Activated naive CD4-positive, alpha-beta T cell treated with Interleukin-2 at 50 U/mL for 16 hours (primary cell): ENCODE measurements at places on chromosomes 2 and 18.

GRCh38 chr2:9269695-9270360, 63.2 kb downstream of the ASAP2 start:
- DNase-seq: no peak

GRCh38 chr2:43154685-43155084, 71.7 kb downstream of the ZFP36L2 start:
- DNase-seq: no peak

DNA sequence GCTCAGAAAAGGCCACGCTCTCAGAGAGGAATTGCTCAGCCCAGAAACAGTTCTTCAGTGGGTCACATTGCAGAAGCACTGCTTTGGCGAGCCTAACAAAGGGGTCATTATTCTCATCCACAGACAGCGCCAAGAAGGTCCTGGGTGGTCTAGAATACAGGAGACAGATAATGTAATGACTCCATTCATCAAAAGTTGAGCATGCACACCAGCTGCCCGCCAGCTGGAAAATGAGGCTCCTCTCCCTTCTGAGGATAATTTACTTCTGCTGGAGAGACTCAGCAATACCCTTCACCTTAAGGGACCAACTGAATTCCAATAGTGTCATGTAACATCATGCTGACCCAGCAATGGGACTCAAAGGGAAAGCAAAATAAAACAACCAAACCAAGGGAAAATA, 79.9 kb downstream of the TRIB2 start:
- DNase-seq: no peak

GRCh38 chr2:96109931-96110511, 6.3 kb downstream of the ADRA2B start:
- DNase-seq: no peak

GRCh38 chr2:211516537-211516936, 960.1 kb downstream of the CPS1 start:
- no peak for DNase-seq

GRCh38 chr2:157840568-157841156, 35.5 kb downstream of the ACVR1 start:
- DNase-seq: no peak

DNA sequence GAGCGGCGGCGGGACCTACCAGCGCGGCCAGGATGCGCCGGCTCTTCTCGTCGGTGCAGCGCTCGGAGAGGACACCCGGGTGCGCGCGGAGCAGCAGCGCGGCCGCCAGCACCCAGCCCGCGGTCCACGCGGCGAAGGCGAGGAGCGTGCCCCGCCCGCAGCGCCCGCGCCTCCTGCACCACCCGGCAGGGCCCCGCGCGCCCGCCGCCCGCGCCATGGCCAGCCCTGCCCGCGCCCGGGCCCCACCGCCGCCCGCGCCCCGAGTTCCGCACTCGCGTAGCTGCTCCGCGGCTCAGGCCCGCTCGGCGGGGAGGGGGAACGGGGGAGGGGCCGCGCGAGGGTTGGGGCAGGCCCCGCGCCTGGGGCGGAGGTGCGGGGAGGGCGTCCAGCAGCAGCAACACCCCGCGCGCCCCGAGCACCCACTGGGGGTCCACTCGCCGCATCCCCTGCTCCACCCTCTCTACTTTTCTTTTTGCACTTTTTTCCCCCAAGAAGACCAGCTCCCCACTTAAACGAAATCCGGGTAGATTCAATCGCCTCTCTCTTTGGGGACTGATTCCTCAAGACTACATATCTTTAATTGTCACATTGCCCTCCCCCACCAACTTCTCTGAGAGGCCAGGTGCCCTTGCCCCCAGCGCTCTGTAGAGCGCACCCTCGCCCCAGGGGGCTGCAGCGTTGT, at the start of gene DIPK1C:
Gene DIPK1C, minus strand, starts transcription at position 266 of the 682 bp plus-strand sequence. Its CDS starts 49 bp downstream, at position 217.
- no peak for DNase-seq

DNA sequence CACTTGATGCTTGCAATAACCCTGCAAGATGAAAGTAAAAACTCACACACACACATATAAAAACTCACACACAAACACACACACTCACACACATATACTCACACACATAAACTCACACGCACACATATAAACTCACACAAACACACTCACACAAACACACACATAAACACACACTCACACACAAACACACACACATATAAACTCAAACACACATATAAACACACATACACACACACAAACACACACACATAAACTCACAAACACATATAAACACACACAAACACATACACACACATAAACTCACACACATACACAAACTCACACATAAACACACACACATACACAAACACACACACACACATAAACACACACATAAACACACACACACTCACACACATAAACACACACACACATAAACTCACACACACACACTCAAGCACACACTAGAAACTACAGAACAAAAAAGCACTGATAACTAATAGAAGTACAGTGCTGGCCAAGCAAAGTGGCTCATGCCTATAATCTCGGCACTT, 117.7 kb upstream of the TEKT4 start:
- no peak for DNase-seq

GRCh38 chr2:113826346-113827285, 63.3 kb upstream of the ACTR3 start:
- DNase-seq: no peak

DNA sequence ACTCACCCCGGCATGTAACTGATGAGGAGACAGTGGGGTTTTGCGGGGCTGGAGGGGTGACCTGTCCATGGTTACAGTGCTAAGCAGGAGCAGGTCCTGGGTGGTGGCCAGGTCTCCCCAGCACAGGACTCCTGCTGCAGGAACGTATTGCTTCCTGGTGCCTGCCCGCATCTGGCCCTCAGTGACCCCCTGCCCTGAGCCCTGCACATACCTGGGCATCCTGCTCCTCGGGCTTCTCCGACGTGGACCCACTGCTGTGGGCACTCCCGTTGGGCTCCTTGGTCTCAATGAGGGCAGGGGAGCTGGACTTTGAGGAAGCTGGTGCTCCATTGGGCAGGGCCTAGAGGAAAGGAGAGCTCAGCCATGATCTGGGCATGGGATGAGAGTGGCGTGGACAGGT, 43.5 kb downstream of the CENPO start:
- no peak for DNase-seq

DNA sequence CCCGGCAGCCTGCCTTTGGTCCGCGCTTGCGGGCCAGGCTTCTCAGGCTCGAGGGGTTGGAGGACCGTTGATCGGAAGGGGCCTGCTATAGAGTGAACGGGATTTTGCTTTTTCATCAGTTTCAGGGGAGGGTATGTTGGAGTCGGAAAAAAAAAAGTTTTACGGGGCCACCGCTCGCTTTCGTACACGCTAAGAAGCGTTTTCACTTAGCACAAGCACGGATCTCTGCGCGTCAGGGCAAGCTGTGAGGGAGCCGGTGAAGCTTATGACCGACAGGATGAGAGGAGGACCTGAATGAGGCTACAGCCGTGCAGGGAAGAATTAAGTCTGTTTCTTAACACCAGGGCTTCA, 443 bp downstream of the CPSF3 start:
- DNase-seq: peak; percentile 37

DNA sequence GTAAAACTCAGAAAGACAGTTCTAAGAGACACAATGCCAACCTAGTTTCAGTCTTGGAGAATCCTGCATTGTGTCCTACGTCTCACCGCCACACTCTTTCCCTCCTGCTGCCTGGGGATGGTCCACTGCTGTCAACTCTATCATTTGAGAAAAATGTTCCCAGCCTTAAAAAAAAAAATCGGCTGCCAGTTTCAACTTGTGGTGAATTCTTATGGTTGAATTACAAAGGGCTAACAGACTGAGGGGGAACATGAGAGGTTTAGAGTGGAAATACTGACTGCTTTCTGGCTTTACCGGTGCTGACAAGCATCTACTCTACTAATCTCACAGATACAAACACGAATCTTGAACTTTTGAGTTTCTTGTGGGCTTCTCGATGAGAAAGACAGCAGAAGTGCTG, 74.0 kb downstream of the NAB1 start:
- no peak for DNase-seq

GRCh38 chr2:102509749-102510148, 36.7 kb downstream of the SLC9A4 start:
- no peak for DNase-seq

- DNase-seq: no peak
These were observed 4.8 kb upstream of the UGGT1 start for GRCh38 chr2:128086244-128086643.

GRCh38 chr2:12730265-12730664, 13.5 kb downstream of the TRIB2 start:
- DNase-seq: no peak

DNA sequence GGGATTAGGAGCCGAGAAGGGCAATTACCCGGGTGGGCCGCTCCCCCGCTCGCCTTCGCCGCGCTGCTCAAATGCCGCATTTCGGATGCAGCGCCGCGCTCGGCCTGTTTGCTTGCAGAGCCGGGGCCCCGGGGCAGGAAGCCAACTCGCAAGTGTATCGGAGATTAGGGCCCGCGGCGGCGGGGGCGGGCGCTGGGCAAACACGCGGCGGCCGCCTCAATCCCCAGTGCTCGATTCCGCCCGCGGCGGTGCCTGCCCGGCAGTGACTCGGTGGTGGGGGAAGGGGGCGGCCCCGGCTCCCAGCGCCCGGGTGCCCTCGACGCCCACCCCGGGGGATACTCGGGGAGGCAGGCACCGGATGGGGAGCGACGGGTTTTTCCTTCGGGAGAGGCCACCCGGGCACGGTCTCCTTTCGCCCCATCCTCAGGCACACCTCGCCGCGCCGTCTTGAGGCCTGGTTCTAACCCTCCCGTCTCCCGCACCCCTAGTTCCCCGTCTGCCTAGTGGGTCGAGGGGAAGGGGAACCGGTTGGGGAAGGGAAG, 26.6 kb upstream of the NOTO start:
- DNase-seq: peak; percentile 75

GRCh38 chr2:176781570-176782217, 430.9 kb upstream of the HNRNPA3 start:
- no peak for DNase-seq

- no peak for DNase-seq
These were observed 77.2 kb downstream of the SLC8A1 start for GRCh38 chr2:40374543-40375240.

GRCh38 chr18:64717026-64717425, 568.1 kb upstream of the LINC00305 start:
- DNase-seq: no peak

DNA sequence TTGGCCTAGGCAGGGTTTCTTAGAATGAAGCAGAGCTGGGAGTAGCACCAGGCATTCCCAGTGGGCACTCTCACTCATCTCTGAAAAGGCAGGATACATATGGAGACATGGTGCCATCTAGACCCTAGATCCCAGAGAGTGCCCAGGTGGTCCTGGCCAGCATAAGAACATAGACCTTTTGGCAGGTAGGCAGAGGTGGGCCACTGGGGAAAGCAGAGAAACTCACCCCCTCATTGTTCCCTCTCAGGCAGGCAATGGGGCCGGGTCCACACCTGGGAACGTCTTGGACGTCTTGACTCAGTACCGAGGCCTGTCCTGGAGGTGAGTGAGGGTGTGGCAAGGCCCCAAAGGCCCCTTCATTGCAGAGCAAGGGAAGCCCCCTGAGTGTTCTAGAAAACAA, 69.2 kb downstream of the PLB1 start:
- no peak for DNase-seq

DNA sequence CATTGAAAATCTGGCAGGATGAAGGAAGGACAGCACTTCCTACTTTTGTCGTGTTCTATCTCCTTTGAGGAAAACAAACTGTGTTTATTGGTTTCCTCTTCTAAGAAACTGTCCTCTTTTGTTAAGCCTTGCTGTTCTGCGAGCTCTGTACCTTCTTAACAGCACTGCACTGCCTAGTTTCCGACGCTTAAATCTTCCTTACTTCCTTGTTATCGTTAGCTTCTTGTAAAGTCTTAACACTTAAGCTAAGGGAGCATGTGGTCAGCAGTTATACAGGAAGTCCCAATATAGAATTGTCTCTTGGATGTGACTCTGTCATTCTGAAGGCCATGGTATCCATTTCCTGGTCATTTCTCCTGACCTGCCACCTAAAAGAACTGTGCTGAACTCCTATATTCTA, 552.8 kb upstream of the NRP2 start:
- DNase-seq: no peak

GRCh38 chr2:233338812-233339368, 15.4 kb upstream of the DGKD start:
- DNase-seq: no peak
